Stimulated activated CD8-positive, alpha-beta memory T cell treated with anti-CD3 and anti-CD28 coated beads, Interleukin-4, amount 100 ng/mL, for 1 hour (primary cell): ENCODE measurements at places on chromosomes 4 and X.
A peak's percentile ranks its signal among the peaks of the same experiment; 100 is the strongest.

DNA sequence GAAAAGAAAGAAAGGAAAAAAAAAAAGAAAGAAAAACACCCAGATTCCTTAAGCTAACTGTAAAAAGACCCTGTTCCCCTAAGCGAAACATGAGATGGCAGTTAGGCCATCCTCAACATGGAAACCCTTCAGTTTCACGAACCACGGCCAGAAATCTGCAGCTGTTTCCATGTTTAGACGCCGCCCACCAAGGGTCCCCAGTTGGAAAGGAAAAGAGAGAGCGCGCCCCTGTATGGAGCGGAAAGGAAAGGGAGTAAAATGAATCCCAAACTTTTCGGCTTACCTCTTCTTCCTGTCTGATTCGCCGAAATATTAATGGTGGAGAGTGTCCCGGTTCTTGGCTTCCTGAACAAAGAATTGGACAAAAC, 38.3 kb downstream of the MGARP start:
- DNase-seq: no peak

DNA sequence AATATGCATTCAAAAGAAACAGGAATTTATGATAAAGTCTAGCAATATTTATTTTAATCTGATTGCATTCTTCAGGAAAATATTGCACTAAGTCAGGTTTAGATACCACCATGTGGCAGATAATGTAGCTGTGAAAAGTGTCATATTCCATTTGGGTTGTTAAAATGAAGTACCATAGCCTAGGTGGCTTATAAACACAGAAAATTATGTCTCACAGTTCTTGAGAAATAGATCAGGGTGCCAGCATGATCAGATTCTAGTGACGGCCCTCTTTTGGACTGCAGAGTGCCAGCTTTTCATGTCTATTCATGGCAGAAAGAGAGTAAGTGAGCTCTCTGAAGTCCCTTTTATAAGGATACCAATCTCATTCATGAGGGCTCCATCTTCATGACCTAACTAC, 5.6 kb upstream of the ADGRL3 start:
- DNase-seq: no peak

- no peak for DNase-seq
Observed at GRCh38 chrX:97398030-97398551, 514.4 kb downstream of the RPA4 start.

DNA sequence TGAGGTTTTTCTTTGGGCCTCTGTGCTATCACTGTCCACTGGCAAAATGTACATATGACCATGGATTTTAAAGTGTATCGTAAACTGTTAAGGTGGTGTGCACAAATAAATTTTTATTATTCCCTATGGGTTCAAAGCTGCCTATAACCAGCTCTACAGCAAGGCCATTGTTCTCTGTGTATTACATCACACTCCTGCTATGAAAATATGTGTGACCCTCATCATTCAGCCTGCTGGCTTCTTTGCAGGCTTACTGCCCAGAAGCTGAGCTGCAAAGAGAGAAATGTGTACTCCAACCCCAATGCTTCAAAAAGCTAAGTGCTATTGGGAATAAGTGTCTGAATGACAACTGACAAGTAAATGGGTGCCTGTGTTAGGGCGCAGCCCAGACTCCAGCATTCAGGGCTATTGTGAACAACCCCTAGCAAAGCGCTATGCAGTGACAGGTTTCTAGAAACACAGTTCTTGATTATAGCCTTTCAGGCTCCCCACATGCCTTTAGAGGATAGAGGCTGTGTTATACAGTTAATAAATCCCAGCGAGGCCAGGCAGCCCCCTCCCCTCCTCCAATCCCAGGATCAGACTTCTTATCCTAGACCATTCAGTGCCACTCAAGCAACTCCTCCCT, 220.4 kb upstream of the RADX start:
- DNase-seq: no peak

- DNase-seq: no peak
Observed at GRCh38 chrX:40474205-40474626, 106.6 kb upstream of the ATP6AP2 start.

DNA sequence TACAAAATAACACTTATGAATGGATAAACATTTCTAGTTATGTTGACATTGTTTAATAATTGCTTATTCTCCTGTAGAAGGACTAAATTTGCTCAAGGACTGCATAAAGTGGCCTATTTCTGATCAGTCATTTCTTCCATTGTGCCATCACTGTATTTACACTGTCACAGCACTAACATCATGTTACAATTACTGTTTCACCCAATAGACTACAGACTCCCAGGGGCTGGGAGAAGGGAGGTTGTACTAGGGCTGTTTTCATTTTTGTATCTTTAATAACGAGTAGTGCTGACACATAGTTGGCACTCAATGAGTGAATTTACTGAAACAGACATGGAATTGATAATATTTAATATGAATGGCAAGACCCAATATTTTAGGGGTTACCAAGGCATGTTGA, 139.5 kb downstream of the SLC10A7 start:
- DNase-seq: no peak

DNA sequence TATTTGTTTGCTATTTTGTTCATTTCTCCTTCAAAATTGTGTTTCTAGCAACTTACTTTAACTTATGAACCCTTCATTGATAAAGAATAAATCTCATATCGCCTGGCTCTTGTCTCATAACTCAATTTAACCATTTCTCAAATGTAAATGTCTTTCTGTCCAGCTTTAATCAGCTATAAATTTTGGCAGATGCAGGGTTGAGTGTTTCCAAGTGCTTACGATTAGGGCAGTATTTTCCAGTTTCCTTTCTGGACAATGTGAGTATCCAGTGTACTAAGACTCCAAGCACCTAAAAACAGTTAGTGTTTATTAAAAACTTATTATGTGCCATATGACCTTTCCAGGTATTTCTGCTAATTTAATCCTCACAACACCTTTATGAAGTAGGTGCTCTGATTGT, 218.6 kb upstream of the GK2 start:
- no peak for DNase-seq

DNA sequence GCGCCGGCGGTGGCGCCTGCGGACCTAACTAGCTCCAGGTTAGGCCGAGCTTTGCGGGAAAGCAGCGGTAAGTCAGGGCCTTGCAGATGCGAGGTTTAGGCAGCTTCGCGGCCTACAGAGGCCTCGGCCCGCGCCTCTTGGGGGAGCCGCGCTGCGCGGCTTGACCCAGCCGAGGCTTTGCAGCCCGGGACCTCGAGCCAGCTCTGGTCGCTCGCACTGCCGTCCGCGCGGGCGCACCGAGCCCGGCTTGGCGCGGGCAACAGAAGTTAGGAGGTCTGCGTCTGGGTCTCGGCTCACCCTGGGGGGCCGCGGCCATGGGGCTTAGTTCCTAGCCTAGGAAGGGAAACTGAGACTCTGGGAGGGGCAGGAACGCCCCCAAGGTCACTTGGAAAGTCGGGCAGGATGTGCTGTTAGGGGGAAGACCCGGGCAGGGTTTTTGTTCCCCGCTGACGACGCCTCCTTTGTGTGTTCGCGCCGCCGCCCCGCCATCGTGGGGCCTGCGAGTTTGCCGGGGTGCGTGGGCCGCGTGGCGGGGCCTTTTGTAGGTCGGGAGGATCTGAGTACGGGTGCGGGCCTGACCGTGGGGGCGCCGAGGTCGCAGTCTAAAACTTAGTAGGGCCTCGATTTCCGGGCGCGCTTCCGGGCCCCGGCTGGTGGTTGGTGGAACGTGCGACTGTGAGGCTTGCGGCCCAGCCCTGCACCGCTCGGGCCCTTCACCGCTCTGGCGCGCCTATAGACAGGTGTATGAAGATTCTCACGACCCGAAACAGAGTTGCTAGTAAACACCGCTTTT, 482 bp downstream of the RNF4 start:
- peak; percentile 40 for DNase-seq

- DNase-seq: no peak
Observed at GRCh38 chr4:38723726-38724474, 58.9 kb downstream of the TLR10 start.

- DNase-seq: no peak
Observed at GRCh38 chr4:110543577-110543976, 67.6 kb downstream of the ENPEP start.

GRCh38 chr4:25466966-25467697, 90.1 kb downstream of the ANAPC4 start:
- no peak for DNase-seq

GRCh38 chr4:56400560-56400959, 13.3 kb upstream of the AASDH start:
- DNase-seq: no peak

DNA sequence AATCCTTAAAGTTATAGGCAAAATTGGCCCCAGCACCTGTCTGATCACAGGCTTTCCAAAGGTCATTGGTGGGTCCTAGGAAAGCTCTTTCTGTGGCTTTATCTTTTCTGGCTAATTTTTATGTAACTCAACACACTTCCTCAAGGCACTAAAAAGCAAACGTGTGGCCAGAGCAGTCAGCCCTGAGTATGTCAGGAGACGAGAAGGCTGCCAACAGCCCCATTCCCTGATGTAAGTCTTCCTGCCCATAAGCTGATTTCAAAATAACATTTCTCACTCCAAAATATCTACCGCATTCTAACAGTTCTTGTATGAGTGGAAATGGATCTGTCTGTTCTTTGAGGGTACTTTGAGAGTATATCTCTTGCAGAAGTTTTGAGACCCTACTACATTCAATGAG, 25.5 kb upstream of the FUNDC1 start:
- DNase-seq: no peak

GRCh38 chr4:8607603-8608481, 15.3 kb downstream of the CPZ start:
- no peak for DNase-seq

DNA sequence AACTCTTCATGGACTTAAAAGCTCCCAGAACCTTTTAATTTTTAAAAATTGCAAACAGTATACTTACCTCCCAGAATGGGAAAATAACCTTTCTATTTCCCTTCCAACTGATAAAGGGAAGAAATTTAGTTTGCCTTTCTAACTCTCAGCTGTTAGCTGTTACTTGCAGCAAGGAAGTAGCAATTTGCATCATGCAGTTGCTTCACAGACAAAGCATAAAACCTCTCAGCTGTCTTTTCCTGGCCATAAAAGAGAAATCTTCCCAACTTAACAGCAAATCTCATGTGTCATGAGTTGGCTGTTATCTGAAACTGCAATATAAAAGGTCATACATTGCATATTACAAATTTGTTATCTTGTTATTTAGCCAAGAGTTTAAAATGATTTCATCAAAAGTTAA, 18.4 kb downstream of the C4orf17 start:
- no peak for DNase-seq
